ENCODE measurements at places on chromosomes 13 and 19.

GRCh38 chr19:8575467-8575997 is 1.7 kb downstream of the MYO1F start:
- peak; percentile 44 for DNase-seq

- no peak for DNase-seq
Measured at GRCh38 chr13:57666131-57666953, 34.8 kb downstream of the PCDH17 start.

- DNase-seq: no peak
Measured at GRCh38 chr13:89832827-89833226, 1514.7 kb upstream of the MIR17HG start.

DNA sequence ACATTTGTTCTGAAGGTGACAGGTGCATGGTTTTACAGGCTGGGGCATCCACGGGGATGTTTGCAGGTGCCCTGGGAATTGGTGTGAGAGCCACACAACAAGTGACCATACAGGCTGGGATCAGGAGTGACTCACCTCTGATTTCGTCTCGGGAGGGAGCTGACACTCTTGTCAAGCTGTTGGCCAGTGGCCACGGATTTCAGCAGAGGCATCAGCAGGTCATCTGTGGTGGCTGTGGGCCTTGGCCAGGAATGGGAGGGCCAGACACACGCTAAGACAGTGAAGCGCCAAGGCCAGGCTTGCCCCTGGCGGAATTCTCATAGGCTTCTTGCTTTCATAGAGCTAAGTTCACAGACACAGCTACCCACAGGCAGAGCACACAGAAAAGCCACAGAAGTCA is 108.6 kb downstream of the HSPH1 start:
- DNase-seq: peak; percentile 95

- DNase-seq: no peak
Measured at GRCh38 chr19:48750771-48751504, 1.5 kb downstream of the FUT1 start.
